ENCODE measurements at places on chromosomes 3 and 15. TPM values are rescaled to one million over a fixed set of nuclear protein-coding genes. Genes with fewer than 3 reads are reported as not detected.

Gene GPR149
- polyA plus RNA-seq: not detected

Gene FAM174B
- 26.8 TPM for polyA plus RNA-seq

Gene OR5K2
- not detected for polyA plus RNA-seq

Gene MELTF
- polyA plus RNA-seq: 9.0 TPM

Gene GALK2
- 9.3 TPM for polyA plus RNA-seq

Gene LRRC31
- polyA plus RNA-seq: not detected

Gene C3orf38
- 4.3 TPM for polyA plus RNA-seq

All from pancreas (tissue), 10 donors.